ENCODE measurements at places on chromosomes 11 and 22.

DNA sequence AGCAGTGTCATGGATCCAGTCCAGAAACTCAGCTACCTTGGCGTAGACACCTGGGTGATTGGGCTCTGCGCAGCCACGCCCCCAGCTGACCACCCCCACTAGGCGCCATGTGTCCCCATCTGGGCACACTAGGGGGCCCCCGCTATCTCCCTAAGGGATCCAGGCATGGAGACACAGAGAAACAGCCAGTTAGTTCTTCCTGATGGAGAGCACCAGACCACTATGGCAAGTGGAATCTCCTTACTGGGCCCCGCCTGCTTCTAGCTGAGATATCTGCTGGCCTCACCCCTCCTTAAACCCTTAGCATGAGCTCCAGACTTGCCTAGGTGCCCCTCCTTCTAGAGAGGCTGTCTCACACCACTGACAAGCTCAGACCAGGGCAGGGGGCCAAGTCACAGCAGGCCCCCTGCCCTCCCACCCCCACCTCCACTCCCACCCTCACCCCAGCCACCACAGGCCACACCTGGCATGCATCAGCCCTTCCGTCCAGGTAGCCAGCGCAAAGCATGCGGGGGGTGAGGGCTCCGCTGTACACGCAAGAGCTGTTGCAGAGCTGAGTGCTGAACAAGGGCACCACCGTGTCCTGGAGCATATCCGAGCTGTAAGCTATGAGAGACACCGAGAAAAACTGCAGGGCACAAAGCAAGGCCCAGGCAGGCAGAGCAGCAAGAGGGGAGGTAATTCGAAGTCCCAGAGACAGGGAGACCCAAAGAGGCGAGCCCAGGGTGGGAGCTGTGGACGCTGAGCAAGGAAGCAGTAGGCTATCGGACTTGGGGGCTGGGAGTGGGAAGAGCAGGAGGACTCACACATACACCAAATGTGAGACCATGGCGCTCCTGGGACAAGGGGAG, 16.1 kb downstream of the TMPRSS5 start:
- DNase-seq = no peak

- DNase-seq = no peak
These were observed 73.7 kb downstream of the PDE2A start for GRCh38 chr11:72600557-72600956.

- no peak for DNase-seq
These were observed 12.7 kb downstream of the POLDIP3 start for GRCh38 chr22:42601879-42602465.

DNA sequence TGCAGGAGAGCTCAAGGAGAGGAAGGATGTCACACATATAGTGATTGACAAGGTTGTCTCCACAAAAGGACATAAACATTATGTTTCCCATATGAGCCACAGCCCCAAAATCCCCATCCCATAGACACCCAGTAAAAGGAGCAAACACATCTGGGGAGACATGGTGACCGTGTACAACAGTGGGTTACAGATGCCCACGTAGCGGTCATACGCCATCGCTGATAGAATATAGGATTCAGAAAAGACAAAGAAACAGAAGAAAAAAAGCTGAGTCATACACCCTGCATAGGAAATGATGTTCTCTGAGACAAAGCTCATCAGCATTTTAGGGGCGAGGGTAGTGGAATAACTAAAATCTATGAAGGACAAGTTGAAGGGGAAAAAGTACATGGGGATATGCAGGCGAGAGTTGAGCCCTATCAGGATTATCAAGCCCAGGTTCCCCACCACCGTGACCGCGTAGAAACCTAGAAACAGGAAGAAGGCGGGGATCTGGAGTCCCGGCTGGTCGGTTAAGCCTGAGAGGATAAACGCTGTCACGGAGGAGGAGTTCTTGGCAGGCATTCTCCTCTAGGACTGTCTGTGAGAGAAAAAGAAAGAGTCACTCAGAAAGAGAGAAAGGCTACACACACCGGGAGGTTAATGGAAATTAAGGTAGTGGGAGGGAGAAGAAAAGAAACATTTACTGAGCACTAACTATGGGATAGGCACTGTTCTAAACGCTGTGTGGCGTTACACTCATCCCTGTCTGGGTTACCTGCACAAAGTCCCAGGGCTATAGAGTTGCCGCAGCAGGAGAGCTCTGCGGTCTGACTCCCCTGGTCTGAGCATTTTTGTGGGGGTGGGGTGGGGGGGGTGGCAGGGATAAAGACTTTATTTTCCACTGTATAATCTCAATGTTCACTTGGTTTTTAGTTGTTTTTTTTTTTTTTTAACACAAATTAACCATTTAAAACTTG, 36.1 kb upstream of the OR8B8 start:
- DNase-seq = no peak

- DNase-seq = no peak
These were observed 737 bp upstream of the STIP1 start for GRCh38 chr11:64185175-64185692.

GRCh38 chr22:43274595-43275240, 68.5 kb downstream of the SCUBE1 start:
- DNase-seq = no peak

DNA sequence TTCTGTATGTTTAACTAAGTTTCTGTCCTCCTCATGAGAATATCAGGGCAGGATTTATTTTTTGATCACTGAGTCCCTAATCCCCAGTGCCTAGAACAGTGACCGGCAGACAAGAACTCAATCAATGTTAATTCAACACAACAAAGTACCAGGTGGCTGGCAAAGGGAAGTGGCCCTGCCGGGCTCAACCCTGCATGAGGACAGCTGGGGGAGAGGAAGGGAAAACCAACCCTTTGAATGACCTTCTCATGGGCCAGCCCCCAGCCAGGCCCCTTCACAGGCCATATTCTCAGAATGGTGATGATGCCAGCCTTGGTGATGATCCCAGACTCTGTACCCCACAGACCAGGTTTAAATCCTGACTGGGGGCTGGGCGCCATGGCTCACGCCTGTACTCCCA, 1.4 kb upstream of the MFNG start:
- DNase-seq = no peak

- DNase-seq = no peak
These were observed 63.6 kb downstream of the TNRC6B start for GRCh38 chr22:40241200-40241763.

DNA sequence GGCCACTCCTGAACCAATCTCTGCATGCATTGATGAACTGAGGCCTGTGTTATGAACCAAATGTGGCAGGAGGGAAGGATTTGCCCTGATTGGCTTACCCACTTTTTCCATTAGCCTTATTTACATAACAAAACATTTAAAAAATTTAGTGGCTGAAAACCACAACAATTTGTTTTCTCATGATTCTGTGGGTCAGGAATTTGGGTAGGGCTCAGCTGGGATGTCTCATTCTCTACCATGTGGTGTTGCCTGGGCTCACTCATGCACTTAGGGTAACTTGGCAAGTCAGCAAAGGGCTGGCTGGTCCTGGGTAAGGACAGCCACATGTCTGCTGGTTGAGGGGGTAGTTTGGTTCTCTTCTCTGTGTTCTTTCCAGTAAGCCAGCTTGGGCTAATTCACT, 35.1 kb upstream of the CYP2R1 start:
- no peak for DNase-seq

DNA sequence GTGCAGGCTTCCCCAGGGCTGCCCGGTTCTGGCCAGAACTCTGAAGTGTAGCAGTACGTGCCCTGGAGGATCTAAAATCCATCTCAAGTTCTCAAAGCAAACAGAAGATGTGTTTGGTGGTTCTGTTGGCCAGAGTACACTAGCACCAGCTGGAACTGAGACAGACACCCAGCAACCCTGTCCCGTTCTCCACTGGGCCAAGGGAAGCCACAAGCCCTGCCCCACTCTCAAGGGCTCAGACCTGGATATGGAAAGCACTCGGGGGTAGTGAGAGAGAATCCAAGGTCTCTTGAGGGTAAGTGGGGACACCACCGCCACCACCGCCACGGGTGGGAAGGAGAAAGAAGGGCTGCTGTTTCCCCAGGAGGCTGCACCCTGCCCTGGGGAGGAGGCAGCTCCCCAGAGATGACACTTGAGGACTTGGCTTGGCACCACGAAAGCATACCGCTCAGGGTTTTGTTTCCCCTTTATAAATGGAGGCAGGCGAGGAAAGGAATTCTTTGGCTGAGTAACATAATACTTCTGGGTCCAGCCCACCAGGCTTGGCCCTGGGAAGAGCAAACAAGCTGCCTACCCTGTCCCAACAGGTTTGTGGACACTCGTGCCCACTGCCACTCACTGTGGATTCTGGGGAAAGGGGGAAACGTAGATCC, 56.1 kb upstream of the POU2AF1 start:
- DNase-seq = no peak

- no peak for DNase-seq
These were observed 303.1 kb upstream of the MPPED2 start for GRCh38 chr11:30889143-30889794.

DNA sequence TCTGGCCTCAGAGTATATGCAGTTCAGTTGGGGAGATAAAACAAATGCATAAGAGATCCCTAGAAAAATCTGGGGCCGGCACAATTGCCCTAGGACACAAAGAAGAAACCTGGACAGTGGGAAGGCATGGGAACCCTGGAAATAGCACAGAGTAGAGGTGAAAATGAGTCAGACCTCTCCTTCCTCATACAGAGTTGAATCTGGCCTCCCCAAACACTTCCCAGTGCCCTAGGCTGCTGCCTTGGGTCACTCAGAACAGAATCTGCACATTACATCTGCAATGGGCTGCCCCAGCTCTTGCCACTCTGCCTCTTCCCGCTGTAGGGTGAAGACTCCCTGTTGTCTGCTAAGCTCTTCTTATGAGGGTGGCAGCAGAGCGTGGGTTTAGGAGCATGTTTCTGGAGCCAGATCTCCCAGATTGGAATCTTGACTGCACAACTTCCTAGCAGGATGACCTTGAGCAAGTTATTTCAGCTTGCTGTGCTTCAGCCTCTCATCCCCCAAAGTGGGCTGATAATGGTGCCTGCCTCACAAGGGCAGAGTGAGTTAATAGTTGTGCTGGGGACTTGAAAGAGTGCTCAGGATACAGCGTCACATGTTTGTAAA, 47.1 kb upstream of the NECTIN1 start:
- DNase-seq = no peak

- no peak for DNase-seq
These were observed 17.8 kb upstream of the NEAT1 start for GRCh38 chr11:65404638-65405339.

DNA sequence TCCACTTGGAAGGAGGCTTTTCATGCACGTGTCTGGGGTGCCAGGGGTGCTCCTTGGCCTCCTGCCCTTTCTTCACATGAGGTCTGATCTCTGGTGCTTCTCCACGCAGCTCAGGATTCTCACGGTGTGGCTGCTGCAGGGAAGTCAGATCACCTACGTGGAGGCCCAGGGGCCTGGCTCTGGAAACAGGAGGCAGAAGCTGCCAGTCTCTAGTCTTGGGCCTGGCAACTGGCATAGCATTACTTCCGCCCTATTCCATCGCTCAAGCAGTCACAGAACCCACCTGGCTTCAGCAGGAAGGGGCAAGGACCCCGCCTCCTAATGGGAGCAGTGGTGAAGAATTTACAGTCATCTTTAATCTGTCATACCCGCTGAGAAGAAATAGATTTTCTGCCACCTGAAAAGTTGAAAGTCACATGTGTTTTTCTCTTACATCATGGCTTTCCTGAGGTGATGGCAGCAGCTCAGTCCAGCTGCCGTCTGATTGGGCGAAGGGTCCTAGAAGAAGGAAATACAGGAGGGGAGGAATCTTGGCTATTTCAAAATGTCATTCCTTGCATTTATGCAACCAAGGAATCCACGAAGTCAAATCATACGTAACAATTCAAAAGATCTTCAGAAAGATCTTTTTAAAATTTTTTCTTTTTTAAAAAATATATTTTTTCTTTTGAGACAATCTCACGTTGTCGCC, 50.1 kb upstream of the DKK3 start:
- DNase-seq = no peak
